Stimulated activated CD4-positive, alpha-beta T cell treated with anti-CD3 and anti-CD28 coated beads, TNF-alpha, amount 100 ng/mL, for 24 hours (primary cell): ENCODE measurements at places on chromosomes 12 and 14.

DNA sequence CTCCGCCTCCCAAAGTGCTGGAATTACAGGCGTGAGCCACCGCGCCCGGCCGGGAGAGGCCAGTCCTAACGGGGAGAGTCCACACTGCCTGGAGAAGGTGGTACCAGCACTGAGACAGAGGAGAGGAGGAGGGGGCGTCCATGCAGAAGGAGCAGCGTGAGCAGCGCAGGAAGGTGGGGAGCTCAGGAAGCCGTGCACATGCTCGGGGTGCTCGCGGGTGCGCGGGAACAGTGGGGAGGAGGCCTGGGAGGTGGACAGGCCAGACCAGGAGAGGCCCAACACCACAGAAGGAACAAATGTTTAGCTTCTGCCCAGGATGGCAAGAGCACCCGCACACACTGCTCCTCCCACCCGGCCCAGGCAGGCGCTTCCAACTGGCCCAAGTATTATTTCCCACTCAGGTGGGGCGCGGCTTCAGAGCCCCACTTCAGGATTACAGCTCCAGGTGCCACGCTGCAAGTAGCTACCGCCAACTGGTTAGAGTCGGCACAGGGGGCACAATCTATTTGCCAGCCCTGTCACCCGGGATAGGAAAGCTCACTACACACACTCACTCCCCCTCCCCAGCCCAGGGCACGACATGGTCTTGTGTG, 80.8 kb upstream of the BCL11B start:
- no peak for DNase-seq

DNA sequence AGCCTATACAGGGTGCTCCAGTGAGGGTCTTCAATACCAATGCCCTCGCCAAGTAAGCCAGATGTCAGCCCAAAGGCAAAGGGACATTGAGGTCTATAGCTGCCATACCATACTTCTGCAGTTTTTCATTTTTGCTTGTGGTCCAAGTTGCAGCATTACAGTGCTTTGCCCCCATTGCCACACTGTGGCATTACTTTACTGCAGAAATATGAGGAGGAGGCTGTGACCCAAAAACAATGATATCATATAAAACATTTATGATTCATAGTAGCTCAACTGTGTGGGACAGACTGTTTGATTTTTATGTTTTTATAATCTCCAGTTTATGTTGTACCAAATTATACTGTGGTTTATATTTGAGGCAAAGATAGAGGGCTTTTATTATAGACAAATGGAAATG, 64.1 kb downstream of the KIAA0586 start:
- DNase-seq: no peak

DNA sequence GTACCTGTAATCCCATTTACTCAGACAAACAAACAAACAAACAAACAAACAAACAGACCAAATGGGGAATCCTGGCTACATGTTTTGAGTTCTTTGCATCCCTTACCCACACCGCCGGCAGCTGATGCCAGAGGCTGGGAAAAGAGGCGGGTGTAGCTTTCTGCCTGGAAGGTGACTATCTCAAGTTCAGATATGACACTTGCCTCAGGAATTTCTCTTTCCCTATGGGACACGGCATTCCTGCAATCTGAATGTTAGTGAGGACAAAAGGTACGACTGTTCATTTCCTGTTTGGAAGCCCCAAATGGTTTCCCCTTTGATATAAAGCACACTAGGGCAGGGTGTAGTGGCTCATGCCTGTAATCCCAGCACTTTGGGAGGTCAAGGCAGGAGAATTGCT, 2.9 kb downstream of the MYL2 start:
- no peak for DNase-seq

DNA sequence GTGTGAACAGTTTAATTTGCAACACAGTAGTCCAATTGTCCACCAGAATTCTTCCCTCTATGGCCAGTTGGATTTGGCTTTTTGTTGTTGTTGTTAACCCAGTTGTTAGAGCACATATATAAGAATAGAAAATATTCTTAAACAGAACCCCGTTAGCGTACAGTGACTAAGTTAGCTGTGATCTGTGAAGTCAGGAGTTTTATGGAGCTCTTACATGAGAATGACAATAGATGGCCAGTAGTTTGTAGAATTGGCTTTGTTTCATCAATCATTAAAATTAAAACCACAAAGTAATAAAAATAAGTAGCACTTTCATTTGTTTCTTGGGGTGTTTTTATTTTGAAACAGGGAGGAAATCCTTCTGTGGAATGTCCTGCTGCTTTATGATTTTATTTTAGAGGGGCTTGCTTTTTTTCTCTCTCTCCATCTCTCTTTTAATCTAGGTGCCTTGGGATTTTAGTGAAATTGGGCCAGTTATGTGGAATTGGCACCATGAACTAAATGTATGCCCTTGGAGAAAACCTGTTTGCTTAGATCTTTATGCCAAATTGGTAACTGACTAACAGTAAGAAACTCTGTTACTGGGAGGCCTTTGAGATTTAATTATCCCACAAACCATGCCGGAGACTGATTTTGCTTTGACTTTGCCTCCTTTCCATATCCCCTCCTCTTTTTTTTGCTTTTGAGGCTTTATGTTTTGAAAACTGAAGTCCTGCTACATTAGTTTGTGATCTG, 22.9 kb downstream of the FBXW8 start:
- DNase-seq: no peak

DNA sequence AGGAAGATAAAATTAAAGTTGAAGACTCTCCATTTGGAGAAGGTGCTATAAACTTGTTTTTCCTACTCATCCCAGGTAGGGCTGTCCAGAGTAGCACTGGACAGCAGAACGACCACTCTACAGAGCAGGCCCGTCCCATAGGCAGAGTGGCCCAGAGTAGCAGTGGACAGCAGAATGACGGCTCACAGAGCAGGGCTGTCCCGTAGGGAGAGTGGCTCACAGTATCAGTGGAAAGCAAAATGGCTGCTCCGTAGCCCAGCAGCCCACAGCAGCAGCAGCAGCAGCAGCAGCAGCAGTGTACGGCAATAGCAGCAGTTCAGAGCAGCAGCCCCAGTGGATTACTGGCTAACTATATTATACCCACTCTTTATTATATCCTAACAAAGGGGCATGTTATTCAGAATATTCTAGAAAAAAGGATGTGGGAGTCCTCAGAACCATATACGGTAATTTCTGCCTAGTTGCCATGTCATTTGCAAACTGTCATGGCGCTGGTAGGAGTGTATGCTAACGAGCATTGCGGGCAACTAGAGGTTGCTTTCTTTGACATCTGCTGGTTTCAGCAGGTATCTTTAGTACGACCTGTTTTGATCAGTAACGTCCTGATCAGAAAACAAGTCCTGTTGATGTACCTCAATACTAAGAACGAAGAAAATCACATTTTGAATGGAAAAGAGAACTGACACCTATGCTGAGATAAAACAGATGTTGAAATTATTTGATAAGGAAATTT, 567.3 kb downstream of the SLC16A7 start:
- no peak for DNase-seq

DNA sequence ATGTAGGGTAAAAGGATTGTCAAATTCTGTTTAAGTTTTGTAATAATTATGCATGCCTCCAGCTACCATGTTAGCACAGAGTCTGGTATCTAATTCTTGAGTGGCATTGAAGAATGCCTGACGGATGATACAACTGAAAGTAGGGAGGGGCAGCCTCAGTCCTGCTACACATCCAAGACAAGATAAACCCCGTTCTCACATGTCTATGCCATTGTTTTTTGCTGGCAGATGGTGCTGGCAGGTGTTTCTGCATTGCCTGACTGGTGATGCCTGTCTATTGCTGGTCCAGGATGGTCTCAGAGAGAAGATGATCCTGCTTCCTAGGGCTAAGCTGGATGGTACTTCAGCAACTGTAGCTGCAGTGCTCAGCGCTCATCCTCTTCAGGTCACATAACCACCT, 245.8 kb upstream of the NAV3 start:
- no peak for DNase-seq

- DNase-seq: no peak
Observed at GRCh38 chr14:54047645-54048308, 91.2 kb upstream of the BMP4 start.

DNA sequence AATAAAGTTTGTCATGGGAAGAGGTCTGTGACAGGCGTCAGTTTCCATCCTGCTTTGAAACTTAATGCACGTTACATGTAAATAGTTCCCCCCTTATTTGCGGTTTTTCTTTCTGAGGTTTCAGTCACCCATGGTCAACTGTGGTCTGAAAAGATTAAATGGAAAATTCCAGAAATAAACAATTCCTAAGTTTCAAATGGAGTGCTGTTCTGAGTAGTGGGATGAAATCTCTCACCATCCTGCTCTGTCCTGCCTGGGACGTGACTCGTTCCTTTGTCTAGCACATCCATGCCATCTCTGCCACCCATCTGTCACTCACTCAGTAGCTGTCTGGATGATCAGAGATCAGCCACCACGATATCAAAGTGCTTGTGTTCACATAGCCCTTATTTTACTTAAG, 51.3 kb upstream of the DICER1 start:
- DNase-seq: no peak

GRCh38 chr12:96425951-96426350, 25.7 kb upstream of the CDK17 start:
- no peak for DNase-seq

DNA sequence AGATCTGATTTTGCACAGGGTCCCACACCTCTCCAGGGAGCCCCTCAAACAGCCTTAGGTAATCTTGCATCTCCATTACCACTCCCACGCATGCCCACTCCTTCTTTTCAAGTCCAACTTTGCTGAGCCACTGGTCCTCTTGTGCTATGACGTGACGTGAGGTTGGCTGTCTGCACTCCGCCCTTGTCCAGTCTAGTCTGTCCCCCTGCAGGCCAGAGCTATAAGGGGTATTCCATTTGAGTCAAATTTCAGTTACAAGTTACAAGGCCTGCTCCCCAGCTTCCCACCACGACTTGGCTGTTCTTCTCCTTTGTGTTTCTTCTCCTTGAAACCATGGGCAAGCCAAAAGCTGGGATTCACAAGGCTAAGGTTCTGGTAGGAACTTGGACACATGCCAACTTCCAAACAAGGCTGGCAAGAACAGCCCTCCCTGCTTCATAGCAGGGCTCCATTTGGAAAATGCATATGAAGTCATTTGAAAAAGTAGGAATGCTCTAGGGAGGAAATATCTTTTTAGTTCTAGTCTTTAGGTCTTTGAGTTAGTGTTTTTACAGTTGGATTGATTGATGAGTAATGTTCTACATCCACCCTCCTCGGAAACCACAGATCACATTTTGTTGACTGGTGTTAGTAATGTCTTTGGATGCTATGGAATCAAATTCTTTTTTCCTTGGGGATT, 49.1 kb downstream of the KCNA1 start:
- DNase-seq: no peak

- DNase-seq: no peak
Observed at GRCh38 chr12:128557231-128557630, 266.5 kb downstream of the SLC15A4 start.

DNA sequence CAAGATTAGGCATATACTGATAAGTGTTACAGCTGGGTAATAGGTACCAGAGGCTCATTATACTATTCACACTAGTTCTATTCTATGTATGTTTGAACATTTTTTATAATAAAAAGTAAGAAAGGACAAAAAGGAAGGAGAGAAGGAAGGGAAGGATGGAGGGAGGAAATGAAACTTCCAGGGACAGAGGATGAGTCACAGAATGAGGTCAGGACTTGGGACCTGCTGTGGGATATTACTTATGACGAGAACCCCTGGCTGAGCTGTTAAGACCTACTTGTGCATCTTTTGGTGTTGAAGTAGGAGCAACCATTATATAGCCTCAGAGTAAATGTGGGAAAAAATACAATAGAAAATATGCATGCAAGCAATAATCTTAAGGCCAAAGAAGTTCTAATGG, 16.7 kb upstream of the TMEM260 start:
- DNase-seq: no peak

DNA sequence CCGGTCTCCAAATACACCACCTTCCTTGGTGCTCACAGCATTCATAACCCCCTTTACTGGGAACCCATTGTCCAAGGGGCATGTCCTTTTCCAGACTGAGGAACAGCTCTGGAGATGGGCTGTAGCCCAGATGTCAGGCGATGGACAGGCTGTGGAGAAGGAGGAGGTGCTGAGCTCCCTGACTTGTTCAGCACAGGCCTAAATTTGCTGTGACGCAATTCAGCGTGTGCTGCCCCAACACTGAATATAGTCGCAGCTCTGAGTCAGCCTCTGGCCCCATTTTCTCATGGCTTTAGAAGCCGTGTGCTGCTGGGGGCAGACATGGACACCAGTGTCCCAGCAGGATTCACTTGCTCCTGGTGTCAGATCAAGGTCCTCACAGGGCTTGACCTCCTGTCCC, 269.1 kb downstream of the EMP1 start:
- DNase-seq: no peak

GRCh38 chr14:57254884-57255283, 13.8 kb downstream of the EXOC5 start:
- no peak for DNase-seq

GRCh38 chr12:22733756-22734155, 108.8 kb downstream of the ETNK1 start:
- DNase-seq: no peak

- no peak for DNase-seq
Observed at GRCh38 chr14:31043379-31043778, 17.2 kb upstream of the STRN3 start.

GRCh38 chr14:44812672-44813071, 149.1 kb downstream of the KLHL28 start:
- no peak for DNase-seq

GRCh38 chr12:71046215-71046614, 111.6 kb downstream of the TSPAN8 start:
- DNase-seq: no peak

DNA sequence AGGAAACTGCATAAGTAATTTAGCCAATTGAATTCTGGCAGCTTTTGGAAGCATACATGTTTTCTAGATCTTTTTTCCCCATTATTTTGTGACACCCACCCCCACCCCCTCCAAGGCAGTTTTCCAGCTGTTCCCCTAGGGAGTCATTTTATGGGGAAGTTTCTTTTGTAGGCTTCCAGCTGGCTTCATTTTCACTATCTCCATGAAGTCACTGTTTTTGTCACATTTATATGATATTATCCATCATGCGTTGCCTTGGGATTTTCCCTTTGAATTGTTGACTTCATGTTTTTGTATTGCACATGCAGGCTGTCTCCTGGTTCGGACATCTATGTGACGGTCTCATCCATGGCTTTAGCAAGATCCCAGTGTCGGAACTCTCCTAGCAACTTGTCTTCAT, 233.6 kb upstream of the RGS6 start:
- no peak for DNase-seq

GRCh38 chr14:96734076-96734622, 63.0 kb upstream of the VRK1 start:
- DNase-seq: no peak

GRCh38 chr12:92042791-92043531, 102.7 kb downstream of the BTG1 start:
- no peak for DNase-seq
